Stimulated activated CD8-positive, alpha-beta memory T cell treated with anti-CD3 and anti-CD28 coated beads, Interleukin-7, amount 100 ng/mL, for 1 hour (primary cell): ENCODE measurements at places on chromosomes 5 and 9.

- no peak for DNase-seq
Measured at GRCh38 chr9:100277166-100277979, 75.4 kb downstream of the TEX10 start.

GRCh38 chr9:138044485-138045383 is 167.2 kb downstream of the CACNA1B start:
- DNase-seq: no peak

- no peak for DNase-seq
Measured at GRCh38 chr5:56827049-56827448, 11.7 kb downstream of the MAP3K1 start.

- no peak for DNase-seq
Measured at GRCh38 chr9:103811462-103811861, 282.6 kb upstream of the SMC2 start.

GRCh38 chr5:33781286-33781685 is 110.5 kb downstream of the ADAMTS12 start:
- no peak for DNase-seq

- no peak for DNase-seq
Measured at GRCh38 chr9:126472198-126472947, 141.4 kb upstream of the LMX1B start.

GRCh38 chr5:103033696-103034095 is 86.2 kb downstream of the GIN1 start:
- no peak for DNase-seq

- no peak for DNase-seq
Measured at GRCh38 chr9:114784721-114785279, 21.0 kb downstream of the TNFSF15 start.
